ENCODE measurements at places on chromosomes 3 and 15. TPM values are rescaled to one million over a fixed set of nuclear protein-coding genes. Genes with fewer than 3 reads are reported as not detected.

Gene GLDN
- total RNA-seq: not detected

Gene ERICH6
- 0.23 TPM for total RNA-seq

Gene GNAT1
- not detected for total RNA-seq

Gene CYP8B1
- not detected for total RNA-seq

Gene CCDC13
- not detected for total RNA-seq

Gene BUB1B
- 59.3 TPM for total RNA-seq

Gene GOLGA6A
- 0.40 TPM for total RNA-seq

Gene ALDH1L1
- not detected for total RNA-seq

Gene AP4E1
- total RNA-seq: 16.5 TPM

Gene CSPG5
- total RNA-seq: 0.43 TPM

Gene TNFSF10
- 159 TPM for total RNA-seq

Gene CHMP2B
- total RNA-seq: 22.9 TPM

Gene C3orf70
- total RNA-seq: not detected

Gene CPLX3
- 0.28 TPM for total RNA-seq

Gene TTLL13
- total RNA-seq: 0.47 TPM

Gene ALDH1A2
- 0.62 TPM for total RNA-seq

Gene FAM174B
- 1.9 TPM for total RNA-seq

Gene ZNF280D
- 28.4 TPM for total RNA-seq

Gene C3orf62
- total RNA-seq: 8.1 TPM

Gene ACAA1
- 93.5 TPM for total RNA-seq

Gene SLC24A1
- 7.1 TPM for total RNA-seq

Gene IL17RD
- not detected for total RNA-seq

Data from activated naive CD8-positive, alpha-beta T cell treated with anti-CD3 and anti-CD28 coated beads, Interleukin-2, amount 10 ng/mL, durations not matched to agents 7 days and 5 days (primary cell).